ENCODE measurements at places on chromosomes 1 and 21.

- no peak for DNase-seq
Observed at GRCh38 chr1:187013582-187014200, 184.9 kb downstream of the PLA2G4A start.

DNA sequence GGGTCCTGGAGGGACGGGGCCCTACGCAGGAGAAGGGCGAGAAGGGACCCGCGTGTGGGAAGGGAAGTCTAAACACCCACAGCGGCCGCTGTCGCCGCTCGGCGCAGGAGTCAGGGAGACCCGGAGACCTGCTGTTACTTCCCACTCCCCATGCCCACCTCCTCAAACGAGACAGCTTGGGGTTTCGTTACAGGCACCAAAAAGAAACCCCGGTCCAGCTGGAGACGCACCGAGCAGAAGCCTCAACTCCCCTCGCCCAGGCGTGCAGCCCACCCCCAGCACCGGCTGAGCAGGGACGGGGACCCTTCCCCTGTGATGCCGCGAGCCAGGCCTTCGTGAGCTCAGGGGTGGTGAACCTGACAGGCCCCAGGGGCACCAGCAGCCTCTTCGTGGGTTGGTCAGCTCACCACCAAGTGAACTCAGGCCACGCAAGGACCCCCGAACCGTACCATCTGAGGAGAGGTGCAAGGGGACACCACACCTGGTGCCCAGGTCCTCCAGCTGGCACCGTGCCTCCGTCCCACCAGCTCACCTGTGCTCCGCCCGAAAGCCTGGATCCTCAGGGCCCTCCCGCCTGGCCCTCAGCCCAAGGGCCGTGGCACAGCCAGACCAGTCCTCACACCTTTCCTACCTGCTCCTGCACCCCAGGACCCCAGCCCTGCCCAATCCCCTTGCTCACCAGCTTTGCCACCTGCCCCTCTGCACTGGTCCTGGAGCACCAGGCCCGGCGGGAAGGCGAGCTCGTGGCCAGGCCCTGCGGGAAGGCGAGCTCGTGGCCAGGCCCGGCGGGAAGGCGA lies 5.0 kb downstream of the SDF4 start:
- no peak for DNase-seq

- no peak for DNase-seq
Observed at GRCh38 chr1:45945426-45945825, 142.0 kb downstream of the MAST2 start.

DNA sequence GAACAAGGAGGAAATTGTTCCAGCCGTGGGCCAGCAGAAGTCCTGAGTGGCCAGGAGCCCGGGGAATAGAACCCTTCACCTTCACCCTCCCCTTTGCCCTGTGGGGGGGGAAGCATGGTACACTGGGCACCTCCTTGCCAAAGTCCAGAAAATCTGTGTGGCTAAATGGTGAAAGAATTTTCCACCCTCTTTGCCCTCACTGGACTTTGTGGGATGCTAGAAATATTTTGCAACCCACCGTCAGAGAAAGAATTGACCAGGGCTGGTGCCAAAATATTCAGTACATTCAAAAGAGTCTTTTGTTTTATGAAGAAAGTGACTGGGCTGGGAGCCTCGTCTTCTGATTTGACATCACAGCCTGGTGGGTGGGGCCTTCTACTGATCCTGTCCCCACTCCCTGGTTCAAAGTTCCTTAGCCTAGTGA lies 14.6 kb downstream of the NFASC start:
- DNase-seq, result no peak

DNA sequence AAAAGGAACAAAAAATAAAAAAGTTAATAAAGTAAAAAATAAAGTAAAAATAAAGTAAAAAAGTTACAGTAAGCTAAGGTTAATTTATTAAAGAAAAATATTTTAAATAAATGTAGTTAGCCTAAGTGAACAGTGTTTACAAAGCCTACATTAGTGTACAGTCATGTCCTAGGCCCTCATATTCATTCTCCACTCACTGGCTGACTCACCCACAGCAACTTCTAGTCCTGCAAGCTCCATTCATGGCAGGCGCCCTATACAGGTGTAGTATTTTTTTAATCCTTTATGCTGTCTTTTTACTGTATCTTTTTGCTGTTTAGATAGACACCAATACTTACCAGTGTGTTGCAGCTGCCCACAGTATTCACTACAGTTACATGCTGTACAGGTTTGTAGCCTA lies 12.4 kb downstream of the ADAR start:
- DNase-seq, result no peak

GRCh38 chr1:209611771-209612570 lies 28.5 kb downstream of the CAMK1G start:
- DNase-seq, result peak; percentile 5

DNA sequence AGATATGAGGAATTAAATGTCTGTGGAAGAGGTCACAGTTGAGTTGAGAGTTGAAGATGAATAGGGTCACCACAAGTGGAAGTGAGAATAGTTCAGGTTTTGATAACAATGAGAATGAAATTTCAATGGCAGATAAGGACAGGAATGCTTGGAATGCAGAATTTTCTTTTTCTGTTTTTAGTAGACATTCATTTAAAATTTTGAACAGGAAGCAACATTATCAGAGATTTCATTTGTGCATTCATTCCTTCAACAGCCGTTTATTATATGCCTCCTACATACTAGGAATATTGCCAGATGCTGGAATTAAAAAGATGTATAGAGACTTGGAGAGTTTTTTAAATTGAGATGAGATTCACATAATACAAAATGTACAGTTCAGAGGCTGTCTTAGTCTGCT lies 126.8 kb downstream of the ITSN1 start:
- no peak for DNase-seq

- DNase-seq, result no peak
Observed at GRCh38 chr1:91735266-91735845, 150.6 kb downstream of the TGFBR3 start.

GRCh38 chr1:154831462-154831861 lies 38.6 kb downstream of the KCNN3 start:
- DNase-seq, result no peak

DNA sequence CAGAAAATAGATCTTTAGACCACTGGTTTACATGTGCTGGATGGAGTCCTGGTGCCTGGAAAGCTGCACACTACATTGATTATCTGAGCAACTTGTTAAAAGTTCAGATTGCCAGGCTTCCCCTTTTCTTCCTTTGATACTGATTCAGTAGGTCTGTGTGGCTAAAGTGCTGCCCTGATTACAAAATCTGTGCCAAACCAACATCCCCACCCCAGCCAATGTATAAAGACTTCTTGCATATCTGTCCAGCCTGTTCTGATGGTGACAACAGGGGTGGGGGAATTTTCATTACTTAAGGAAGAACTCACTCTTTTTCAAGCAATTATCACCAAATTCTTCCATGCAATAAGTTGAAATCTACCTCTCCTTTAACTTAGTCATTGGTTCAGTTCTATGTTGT lies 135.5 kb downstream of the TNFSF18 start:
- DNase-seq, result no peak

DNA sequence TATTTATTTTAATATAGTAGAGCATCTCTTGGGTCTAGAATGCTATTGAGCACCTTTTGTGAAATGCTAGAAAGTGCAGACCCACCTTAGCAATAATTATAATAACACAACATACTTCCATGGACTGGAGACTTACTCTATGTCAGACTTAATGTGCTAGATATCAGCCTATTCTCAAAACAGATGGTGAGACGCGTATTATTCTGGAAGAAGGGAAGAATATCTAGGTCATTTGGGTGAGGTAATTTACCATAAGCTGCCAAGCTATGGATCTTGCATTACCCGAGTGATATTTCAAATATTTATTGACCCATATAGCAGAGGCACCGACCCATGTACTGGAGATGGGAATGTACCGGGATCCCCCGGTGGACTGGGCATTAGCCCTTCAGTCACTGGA lies 20.6 kb upstream of the IFNLR1 start:
- DNase-seq, result no peak

DNA sequence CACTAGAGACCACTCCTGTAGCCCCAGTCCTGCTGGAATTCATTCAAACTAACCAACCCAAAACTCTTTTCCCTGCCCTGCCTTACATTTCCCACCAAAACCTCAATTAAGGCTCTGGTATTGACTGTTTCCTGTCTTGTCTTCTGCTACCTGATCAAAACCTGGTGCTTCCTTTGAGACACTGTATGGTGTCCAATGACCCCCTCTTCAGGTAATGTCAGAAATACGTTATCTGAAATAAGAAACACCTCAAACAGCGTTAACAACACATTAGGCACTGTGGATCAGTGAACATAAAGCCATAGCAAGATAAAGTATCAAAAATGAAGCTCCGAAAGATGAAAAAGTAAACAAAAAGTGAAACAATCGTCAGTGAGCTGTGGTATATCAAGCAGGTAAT lies 343.2 kb upstream of the ZP4 start:
- no peak for DNase-seq

DNA sequence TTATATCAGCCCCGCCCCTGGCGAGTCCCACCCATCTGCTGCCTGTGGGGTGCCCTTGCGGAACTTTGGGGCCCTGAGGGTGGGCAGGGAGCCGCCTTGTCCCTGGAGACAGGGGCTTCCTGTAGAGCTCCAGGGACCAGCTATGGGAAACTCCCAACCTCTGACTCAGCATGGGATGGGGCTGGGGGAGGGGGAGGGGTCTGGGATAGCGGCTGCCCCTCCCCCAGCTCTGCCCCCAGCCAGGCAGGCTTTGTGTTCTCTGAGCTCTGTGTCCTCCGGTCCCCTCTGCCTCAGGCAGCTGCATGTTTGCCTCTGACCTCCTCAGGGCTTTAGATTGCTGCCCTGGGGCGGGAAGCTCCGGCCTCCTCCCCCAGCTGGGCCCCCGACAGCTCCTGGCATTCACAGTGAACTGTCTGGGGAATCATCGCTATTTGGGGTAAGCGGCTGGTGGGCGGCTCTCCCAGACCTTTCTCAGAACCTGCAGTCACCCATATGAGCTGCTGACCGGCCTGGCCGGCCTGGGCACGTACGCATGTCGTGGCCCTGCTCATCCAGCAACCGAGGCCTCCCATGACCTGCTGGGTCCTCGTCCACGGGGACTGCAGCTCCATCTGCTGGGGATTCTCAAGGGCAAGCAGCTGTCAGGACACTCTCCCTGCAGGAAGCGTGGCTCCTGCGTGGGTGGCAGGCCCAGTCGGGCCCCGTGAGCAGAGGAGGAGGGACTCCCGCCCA lies 17.1 kb downstream of the ARHGEF16 start:
- DNase-seq, result no peak

DNA sequence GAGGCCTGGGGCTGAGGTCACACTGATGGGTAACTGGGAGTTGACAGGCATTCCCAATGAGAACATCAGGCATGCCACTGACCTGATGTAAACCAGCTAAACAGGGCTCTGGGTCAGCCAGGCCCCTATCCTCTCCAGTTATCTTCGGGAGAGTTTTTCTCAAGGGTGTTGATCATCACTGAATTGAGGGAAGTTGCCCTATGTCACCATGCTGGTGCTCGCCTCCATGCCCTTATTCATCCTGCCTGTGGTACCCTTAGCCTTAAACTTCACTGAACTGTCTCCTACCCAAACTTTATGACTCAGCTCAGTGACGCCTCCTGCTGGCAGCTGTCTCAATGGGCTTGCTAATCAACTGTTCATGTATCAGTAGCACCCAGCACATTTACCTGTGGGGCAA lies 80.7 kb upstream of the TNR start:
- DNase-seq, result no peak

DNA sequence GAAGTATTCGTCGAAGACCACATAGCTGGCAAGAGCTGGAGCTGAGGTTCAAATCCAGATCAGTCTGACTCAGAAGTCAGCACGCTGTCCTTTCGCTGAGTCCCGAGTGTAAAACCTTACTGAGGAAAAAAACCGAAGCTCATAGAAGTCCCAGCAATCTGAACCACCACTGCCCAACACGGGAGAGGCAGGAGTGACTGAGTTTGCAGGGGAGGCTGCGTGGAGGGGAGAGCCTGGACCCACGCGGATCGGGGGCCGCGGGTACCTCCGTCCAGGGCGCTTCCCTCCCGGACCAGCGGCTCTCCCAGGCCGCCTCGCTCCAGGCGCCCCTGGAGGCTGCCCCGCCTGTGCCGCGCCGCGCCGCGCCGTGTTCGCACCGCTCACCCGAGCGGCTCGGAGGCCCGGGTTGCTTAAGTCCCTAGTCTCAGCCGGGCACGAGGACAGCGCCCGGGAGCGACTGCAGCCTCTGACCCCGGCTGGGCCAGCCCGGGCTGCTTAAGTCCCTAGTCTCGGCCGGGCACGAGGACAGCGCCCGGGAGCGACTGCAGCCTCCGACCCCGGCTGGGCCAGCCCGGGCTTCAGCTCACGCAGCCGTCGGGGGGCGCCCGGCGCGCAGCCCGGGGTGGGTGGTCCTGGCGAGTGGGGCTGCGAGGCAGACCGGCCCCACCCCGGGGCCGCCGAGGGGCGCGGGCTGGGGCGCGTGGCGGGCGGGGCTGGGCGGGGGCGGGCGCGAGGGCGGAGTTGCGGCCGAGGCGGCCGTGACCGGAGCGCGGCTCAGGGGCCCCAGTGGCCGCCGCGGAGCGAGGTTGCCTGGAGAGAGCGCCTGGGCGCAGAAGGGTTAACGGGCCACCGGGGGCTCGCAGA lies at the start of gene ADAMTSL4:
Gene ADAMTSL4, plus strand, starts transcription at position 777 of the 864 bp plus-strand sequence. CDS start 2,881 bp downstream, outside the sequence.
- no peak for DNase-seq

DNA sequence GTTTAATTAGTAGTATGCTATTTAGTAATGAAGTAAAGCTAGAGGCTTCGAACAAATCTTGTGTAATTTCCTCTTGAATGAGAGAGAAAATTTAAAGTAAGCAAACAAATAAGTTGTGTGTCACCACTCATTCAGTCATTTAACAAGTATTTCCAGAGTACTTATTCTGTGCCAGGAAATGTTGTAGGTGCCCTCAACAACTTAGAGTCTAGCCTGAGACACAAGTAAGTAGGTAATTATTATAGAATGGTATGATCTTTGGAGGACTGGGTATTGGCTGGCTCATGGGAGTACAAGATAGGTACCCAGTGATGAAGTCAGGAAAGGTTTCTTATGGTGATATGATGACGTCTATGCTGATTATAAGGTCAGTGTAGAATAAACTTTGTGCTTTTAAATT lies 17.4 kb upstream of the METTL18 start:
- no peak for DNase-seq

DNA sequence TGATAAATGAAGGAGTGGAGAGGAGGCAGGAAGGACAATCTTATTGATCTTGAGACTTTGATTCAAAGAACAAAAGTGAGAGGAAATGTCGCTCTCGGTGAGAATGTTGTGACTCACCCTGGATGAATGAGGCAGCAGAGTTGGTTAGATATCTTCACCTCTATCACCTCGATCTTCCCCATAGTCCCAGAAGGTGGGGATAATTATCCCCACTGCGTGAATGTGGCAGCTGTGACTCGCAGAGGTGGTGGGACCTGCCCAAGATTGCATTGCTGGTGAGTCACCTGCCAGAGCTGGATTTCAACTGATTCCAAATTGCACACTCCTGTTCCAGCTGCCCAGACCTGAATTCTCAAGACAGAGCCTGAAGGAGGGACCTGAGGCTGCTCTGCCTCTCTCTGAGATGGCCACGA lies 105.0 kb downstream of the MATN1 start:
- no peak for DNase-seq

DNA sequence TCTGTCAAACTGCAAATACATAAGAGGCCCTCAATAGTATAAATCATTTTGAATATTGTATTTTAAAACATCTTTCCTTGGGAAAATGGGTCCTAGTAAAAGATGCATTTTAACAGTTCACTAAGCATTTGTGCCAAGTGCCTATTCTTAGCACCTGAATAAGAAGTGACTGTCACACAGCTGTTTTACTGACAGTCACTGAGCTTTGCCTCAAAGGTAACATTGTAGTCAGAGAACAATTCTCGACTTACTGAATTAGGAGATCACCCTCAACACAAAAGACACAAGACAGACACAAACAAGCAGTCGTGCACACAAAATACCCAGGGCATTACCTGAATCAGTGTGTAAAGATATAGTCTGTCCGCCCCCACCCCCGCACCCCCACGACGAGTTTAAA lies 408 bp downstream of the ESRRG start:
- no peak for DNase-seq

All from CD4-positive, alpha-beta T cell treated with Interleukin-21 for 1 hour (primary cell).